ENCODE measurements at places on chromosomes 6 and 20.

- DNase-seq, result no peak
Measured at GRCh38 chr20:24465730-24466129, 3.7 kb upstream of the SYNDIG1 start.

DNA sequence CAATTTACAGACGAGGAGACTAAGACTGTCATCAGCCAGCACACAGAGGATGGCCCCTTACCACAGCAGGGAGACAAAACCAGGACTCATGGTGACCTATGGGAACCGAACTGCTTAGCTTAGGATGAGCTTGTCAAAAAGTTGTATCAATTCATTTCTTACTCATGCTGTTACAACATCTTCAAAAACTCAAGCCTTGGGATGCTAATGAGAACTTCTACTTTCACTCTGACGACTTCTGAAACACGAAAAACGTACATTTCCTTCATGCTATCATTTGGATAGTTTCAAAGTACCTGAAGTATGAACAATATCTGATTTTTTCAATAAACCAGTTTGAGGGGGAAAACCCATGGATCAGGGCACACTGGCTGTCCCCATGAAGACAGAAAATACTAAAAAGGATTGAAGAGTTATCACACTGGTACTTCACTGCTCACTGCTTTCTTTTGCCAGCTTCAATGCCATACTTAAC lies 31.9 kb downstream of the HIVEP2 start:
- DNase-seq, result no peak

- DNase-seq, result no peak
Measured at GRCh38 chr6:44494011-44494501, 106.5 kb downstream of the CDC5L start.

DNA sequence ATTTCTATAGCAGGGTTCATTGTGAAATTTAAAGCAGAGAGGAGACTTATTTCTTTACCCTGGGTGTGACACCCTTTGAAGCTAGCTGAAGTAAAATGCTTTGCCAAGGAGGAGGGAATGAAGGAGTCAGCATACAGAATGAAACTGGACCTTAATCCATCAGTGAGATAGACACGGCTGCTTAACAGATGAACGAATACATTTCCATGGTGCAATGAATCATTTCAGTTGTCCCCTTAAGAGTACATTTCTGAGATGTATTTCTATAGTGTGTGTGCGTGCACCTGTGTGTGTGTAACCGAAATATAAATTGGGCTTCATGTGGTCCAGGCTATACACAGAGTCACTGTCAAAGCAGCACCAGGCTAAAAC lies 73.8 kb upstream of the CD93 start:
- DNase-seq, result no peak

GRCh38 chr20:10076126-10077080 lies 41.6 kb downstream of the ANKEF1 start:
- DNase-seq, result no peak

DNA sequence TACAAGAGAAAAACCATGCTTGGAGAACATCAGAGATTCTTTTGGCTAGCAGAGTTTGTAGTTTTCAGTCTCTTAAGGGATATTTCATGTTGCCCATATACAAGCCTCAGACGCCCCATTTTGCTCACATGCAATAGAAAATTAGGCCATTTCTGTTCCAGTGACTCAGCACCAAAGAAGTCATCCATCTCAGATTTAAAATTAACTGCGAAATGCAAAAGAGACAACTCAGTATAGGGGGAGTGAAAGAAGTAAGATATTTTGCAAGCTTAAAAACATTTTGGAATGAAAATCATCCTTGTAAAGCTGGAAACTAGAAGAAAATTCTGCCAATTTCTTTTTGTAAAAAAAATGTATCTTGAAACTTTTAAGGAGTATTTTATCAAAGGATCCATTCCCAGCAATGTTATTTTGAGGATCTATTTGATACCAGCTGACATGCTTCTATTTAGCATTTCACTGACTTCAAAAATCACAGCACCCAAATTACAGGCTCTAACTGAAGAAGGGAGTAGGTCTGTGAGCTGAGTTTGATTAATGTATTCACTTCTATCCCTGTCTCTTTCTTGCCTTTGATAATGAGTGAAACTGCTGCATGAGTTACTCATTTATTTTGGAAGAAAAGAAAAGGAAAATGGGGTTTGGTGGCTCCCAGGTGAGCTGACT lies 223.7 kb upstream of the SULF2 start:
- DNase-seq, result no peak

DNA sequence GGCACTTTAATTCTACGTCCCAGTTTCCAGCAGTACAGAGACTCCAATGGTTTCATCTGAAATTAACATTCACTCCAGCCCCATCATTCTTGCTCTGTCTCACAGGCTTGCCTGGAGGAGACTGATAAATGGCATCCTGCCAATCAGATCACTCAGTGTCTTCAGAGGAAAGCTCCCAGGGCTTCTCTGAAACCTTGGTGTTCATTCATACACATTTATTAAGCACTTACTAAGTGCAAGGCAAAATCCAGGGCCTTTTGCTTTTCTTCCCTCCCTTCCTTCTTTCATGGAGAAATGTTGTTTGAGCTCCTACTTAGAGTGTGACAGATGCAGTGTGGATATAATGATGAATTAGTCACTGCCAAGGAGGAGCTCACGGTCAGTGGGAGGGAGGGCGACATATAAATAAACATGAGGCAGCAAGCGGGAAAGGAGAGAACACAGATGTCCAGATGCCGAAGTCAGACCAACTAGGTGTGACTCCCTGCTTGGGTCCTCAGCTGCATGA lies 106.7 kb upstream of the DTNBP1 start:
- no peak for DNase-seq

DNA sequence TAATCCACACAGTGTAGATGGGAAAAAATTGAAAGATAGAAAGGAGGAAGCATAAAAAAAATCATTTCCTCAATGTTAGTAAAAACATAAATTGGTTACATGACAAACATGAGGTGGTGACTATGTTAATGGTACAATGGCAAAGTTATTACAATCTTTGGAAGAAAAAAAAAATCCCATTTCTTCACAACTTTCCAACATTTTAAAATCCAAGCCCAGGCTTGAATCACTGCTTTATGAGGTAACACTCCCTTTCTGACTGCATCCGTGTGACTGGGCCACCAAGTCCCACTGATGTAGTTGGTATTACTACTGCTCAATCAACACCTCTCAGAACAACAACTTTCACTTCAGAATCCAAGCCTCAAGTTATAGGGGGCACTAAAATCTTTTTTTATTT lies 160.4 kb downstream of the BTBD9 start:
- DNase-seq, result no peak

GRCh38 chr20:17959257-17959627 lies 9.4 kb downstream of the SNX5 start:
- no peak for DNase-seq

DNA sequence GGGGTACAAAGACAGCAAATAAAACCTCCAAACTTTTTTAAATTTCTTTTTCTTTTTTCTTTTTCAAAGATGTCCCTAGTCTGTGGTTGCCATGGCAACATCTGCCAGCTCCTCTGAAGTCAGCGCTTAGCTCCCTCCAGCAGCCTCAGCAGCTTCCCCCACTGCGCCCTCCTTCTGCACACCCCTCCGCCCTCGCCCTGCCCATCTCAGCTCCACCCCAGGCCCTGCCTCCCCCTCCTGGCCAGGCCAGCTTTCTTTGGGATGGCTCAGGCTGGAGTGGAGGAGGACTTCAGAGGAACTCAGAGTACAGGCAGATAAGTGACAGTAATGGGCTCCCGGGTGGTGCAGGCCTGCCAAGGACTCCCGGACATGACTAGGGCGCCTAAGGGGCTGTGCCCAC lies 104.6 kb downstream of the LRFN2 start:
- DNase-seq, result no peak

DNA sequence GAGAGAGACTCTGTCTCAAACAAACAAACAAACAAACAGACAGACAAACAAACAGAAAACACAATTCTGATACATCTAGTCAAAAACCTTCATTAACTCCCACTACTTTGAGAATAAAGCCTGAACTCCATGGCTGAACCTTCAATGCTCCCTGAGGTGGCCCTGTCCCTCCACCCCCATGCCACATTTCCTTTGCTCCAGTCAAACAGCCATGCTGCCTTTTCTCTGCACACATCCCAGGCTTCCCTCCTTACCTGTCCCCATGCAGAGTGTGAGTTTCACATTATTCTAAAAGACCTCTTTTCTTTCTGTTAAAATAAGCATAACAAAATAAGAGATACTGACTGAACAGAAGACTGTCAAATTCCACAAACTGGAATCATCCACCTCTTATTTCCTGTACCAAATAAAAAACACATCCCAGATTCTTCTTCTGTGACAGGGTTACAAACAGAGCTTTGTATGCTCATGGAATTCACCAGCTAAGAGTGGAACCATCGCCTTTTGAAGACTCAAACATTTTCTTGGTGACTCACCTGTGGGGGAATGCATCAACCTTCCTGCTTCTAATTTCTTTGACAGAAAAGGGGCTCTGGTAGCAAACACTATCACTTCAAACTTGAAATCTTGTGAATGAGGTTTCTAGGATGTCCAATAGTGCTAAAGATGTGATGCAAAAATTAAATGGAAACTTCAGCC lies 71.0 kb upstream of the SLC22A16 start:
- DNase-seq, result no peak

GRCh38 chr6:105726902-105727655 lies 324.2 kb upstream of the PREP start:
- no peak for DNase-seq

DNA sequence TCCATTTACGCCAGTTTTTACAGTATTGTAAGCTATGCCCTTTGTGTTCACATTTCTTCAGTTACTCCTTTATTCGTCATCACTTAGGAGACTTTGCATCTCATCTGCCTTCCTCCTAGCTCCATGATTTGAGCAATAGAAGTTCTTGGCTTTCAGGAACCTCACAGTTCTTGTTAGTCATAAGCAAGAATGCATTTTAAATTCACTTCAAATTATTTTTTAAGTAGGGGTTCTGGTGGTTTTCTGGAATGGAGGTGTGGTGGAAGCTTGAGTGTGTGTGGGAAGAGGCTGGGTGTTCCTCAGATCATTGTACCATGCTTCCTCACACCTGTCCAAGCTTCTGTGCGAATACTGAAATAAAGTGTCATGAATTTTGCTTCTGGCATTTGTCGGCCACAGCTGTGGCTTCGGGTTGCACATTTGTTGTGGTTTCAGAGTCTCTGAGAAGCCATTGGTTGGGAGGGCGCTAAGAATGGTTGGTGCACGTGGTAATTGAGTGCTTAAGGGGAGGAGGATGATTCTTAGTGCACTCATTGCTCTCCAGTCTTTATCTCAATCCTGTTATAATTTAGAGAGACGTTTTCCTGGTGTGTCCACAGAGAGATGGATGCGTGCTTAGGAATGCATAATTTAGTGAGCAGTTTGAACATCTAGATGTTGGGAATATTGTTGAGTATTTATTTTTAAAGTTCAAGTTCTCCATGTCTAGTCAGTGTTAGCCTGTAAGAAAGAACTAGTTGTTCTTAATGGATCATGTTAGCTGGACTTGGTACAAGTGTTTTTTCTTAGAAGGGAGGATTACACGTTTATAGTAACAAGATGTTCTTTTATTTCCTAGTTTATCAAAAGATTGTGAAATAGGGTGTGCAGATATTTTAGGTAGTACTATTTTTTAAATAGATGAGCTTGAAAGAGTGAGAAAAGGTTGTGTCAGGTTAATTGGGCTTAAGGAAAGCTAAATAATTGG lies 31.9 kb downstream of the FOXO3 start:
- no peak for DNase-seq

GRCh38 chr6:167140589-167141474 lies 16.9 kb downstream of the GPR31 start:
- DNase-seq, result no peak

DNA sequence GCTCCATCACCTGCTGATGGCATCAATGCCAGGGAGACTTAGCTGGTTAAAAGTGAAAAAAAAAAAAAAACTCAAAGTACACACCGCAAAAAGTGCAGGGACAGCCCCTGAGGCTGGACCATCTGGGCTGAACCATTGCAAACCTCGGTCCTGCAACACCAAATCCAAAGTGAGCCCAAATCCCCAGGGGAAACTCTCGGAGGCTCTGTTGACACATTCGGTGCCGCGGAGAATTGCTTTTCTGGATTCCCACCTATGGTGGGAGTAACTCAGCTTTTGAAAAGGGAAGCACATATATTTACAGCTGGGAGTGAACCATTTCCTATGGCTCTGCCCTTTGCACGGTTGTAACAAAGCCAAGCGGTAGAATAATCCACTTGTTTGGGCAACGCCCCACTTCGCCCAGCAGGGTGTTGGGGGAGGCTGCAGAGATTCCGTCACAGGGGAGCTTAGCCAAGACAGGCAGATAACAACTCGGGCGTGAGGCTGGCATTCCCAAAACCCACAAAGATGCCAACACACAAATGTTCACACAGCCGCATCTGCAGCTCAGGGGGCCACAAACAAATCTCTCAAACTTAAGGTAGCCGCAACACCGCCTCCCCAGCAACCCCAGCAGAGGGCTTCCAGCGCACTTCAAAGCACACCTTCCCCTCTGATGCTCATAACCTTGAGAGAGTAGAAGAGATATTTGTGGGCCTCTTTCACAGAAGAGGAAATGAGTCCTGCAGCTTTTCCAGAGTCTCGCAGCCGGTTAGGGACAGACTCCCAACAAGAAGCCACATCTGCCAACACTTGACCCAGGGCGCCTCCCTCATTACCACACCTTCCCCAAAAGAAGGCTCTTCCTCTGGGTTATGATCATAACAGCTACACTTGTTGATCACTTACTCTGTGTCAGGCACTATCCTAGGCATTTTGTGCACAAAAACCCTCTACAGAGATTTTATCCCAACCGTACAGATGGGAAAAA lies 11.4 kb downstream of the ZC3H12D start:
- no peak for DNase-seq

DNA sequence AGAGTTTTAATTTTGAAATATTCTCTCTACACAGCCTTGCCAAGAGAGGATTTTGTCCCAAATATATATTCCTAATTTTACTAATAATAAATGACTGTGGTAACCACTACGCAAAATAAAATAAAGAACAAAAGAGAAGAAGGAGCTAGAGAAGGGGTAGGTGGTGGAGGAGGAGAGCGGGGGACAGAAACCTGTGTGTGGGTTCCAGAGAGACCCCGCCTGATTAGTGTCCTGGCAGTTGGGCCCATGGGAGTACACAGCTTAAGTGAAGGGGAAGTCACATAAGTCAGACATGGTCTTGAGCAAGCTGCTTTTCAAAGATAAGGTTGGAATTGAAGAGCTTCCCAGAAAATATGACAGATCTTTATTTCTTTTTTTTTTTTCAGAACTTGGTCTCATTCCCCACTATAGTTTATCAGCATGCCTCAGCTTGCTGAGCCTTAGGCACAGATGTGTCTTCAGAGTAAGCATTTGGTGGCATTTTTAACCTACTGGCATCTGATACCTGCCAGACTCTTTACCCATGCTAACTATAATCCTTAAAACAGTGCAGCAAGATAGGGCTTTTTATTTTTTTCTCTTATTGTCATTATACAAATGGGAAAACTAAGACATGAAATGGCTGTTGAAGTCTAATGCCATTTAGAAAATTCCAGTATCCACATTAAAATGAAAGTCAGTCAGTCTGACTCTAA lies 9.6 kb upstream of the RHAG start:
- no peak for DNase-seq

DNA sequence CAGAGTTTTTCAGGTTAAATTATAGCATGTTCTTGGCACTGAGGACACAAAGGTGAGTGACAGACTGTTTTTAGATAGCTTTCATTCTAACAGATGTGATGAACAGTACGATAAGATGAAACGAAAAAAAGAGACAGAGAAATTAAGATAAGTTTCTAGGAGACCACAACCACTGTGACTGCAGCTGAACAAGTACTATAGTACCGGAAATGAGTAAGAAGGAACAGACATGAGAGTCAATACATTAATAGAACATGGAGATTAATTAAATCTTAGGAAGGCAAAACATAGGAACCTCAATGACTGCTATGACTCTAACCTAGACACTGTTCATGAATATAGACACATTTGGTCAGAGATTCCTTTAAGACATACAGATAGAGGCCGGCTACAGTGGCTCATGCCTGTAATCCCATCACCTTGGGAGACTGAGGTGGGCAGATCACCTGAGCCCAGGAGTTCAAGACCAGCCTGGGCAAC lies 40.2 kb downstream of the HBS1L start:
- no peak for DNase-seq

All from suprapubic skin (tissue), 4 donors.